ENCODE measurements at places on chromosomes 13 and 19.

GRCh38 chr19:11293433-11294389 lies 2.2 kb upstream of the TSPAN16 start:
- ATAC-seq = peak; percentile 96

DNA sequence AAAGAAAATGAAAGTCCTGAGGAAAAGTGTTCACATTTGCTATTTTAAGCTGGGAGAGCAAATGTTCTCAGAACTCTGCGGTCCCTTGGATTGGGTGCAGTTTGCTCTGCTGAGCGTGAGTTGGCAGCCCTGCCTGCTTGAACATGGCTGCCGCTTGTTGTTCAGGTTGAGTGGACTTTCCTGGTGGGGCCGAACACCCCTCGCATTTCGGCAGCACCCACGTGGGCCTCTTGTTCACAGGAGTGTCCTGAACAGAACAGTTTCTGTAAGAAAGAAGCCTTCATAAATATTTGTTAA lies 10.8 kb upstream of the RNF113B start:
- no peak for ATAC-seq

GRCh38 chr19:1929021-1929742 lies 11.8 kb upstream of the CSNK1G2 start:
- peak; percentile 92 for ATAC-seq

DNA sequence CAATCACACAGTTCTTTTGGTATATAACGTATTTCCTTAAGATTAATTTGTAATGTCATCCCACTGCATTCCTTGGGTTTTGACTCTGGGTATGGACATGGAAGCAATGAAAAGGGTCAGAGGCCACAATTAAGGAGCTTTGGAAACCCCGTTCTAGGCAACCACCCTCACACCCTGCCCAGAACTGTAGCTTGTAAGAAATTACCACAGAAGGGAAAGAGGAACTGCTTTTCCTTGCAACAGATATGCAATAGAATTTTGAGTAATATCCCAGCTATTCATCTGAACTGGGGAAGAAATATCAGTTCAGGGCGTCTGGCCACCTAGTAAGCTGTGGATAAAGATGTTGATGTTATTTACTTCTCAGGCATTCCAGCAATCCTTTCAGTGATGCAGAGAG lies 985 bp upstream of the CLC start:
- ATAC-seq = no peak

DNA sequence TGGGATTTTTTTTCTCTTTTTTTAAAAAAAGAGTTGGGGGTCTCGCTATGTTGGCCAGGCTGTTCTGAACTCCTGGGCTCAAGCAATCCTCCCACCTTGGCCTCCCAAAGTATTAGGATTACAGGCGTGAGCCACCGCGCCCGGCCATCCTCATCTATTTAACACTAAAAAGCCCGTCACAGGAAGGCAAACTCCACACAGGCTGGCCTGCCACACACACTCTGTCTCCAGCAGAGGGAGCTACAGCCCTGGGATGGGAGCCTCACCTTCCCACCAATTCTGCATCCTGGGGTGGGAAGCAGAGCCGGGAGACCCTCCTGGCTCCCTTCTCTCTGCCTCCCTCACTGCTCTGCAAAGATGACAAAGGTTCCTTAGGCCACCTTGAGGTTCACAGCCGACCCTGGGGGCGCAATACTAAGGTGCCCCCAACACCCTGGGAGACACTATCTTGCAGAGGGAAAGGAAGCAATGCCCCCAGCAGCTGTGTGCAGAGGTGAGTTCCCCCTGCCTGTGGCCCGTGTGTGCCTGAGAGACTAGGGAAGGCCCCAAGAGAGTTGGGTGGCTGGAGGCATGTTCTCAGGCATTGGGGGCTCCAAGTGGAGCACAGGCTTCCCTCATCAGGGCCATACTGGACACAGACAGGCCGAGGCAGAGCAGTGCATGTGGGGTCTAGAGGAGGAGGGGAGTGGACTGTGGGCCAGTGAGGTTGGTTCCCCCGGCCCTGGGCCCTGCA lies 27.4 kb upstream of the TIMM44 start:
- no peak for ATAC-seq

DNA sequence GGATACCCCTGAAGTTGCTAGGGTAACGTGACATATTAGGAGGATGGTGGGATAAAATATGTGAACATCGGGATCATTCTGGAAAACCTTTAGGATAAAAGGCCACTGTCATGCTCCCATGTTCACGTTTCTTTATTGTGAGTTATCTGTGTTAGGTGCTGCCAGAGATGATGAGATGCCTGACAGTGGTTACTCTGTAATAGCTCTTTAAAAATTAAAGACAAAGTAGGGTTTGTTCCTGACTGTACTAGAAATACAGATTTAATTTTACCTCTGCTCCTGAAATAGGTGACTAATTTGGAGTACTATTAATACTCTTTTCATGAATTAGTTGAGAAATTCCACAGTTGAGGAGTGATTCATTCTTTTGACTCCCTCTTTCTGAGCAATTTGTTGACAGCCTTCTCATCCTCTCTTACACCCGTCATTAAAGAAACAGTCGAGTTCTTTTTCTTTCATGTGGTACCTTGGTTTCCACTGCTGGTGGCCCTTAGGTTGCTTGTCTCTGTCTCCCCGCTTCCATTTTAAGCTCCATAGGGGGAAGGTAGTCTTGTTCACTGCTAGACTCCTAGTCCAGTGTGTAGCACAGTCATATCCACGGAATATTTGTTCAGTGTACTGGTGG lies 28.4 kb downstream of the SAE1 start:
- ATAC-seq = peak; percentile 88
